ENCODE measurements at places on chromosomes 5 and 9.

- DNase-seq, result no peak
Observed at GRCh38 chr9:125433461-125434011, 171.9 kb downstream of the GAPVD1 start.

DNA sequence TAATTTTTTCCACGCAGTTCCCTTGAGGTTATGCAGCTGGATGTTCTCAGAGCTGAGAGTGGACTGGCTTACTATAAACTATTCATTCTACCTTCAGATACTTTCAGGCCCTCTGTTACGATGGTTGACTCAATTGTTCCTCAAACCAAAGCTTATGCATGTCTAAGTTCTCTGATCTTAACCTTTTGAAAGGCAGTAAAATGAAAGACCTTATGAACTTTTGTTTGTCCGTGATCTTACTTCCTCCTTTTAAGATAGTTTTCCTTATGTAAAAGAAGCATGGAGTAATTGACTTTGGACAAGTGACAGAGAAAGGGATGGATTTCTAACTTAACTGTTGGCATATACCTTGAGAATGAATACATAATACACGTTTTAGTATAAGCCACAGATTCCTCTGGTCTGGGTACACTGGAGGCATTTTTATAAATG, 575.7 kb downstream of the PDE4D start:
- DNase-seq, result no peak

- no peak for DNase-seq
Observed at GRCh38 chr9:101477736-101478135, 42.2 kb upstream of the ALDOB start.

- DNase-seq, result peak; percentile 33
Observed at GRCh38 chr5:146947181-146947941, 68.8 kb upstream of the PPP2R2B start.

- DNase-seq, result no peak
Observed at GRCh38 chr9:114324492-114324891, 1.6 kb downstream of the ORM1 start.

All from erythroblast (primary cell).